NCI-H1417 treated with DMSO at 0.1 percent for 48 hours (cell line): ENCODE measurements at places on chromosomes 6 and 20.

- DNase-seq = no peak
Observed at GRCh38 chr20:13915284-13915683, 75.1 kb downstream of the SEL1L2 start.

DNA sequence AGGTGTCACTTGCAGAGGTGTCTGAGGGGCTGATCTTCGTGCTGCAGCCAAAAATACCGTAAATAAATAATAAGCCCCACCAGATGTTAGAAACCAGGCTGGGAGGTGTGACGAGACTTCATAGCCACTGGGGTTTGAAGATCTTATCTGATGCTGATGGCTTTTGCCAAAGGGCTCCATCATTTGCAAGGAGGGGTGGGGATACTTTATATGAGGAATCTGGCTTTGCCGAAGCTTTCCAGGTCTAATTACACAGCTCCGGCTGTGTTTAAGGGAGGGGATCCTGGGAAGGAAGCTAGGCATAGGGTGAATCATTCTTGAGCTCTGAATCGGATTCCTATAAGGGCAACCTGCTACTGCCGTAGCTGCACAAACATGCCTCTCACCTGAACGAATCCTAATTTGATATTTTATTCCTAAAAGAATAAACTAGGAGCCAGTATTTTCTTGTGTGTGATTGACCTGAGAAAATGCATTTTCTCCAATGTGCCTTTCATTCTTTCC lies 249.6 kb downstream of the SOD2 start:
- DNase-seq = no peak

GRCh38 chr20:48597521-48598302 lies 230.1 kb downstream of the PREX1 start:
- DNase-seq = no peak

DNA sequence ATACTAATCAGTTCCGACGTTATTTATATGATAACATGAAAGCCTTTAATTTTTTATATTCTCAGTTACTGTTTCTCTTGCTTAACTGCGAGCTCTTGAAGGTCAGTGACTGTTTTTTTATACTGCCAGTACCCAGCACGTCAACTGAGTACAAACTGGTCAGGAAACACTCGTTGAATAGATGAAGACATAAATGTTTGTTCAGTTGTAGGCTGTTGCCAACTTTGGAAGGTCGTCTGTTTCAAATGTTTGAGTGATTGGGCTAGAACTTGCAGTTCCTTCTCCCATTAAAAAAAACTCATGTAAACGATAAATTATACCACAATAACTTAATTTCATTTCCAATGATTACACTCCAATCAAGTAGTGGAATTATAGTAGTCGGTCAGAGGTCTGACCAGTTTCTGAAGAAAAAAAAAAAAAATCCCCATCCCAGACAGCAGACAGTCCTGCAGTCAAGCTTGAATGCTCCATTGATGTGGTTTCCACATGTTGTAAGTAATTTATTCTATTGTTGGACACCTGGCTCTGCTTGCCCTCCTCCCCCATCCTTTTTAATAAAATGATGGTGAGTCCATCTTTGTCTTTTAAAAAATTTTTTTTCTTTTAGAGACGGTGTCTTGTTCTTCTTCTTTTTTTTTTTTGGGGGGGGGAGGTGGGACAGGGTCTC lies 81.1 kb downstream of the SASH1 start:
- DNase-seq = no peak

GRCh38 chr20:56730996-56731395 lies 101.9 kb downstream of the TFAP2C start:
- DNase-seq = no peak

- no peak for DNase-seq
Observed at GRCh38 chr6:44833248-44833647, 445.7 kb downstream of the CDC5L start.

DNA sequence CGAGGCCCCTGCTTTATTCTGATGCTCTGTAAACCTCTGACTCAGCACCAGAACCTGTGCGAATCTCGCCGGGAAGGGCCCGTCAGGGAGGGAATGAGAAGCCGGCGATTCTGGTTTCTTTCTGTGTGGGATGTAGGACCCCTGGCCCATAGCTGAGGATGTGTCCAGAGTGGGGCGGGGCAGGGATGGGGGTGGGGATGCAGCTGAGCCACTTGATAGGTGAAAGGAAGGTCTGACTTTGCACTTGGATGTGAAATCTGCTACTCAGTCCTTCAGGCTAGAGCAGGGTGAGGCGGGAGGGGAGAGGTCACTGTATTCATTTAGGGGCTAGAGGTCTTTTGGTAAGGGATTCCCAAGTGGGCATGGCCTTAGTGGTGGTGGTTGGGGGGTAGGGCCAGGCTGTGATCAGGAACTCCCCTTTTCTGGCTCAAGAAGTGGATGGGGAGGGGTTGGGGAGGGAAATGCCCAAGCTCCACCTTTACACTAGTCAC lies 2.3 kb downstream of the TOX2 start:
- DNase-seq = no peak

DNA sequence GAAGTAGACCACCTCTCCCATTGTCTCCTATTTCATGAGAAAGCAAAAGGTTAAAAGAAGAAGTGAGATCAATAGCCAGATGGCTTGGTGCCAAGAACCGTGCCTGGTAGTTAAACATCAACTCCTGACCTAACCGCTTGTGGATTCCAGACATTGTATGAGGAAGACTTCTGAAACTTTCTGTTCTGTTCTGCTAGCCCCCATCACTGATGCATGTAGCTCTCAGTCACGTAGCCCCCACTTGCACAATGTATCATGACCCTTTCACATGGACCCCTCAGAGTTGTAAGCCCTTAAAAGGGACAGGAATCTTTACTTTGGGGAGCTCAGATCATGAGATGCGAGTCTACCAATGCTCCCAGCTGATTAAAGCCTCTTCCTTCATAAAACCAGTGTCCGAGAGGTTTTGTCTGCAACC lies 301.2 kb downstream of the RNGTT start:
- no peak for DNase-seq

GRCh38 chr6:32151863-32152768 lies at the start of gene PRRT1:
TSS of gene PRRT1 (minus strand) at chr6:32151939. CDS start at chr6:32151827, 112 bp downstream.
- DNase-seq = no peak

DNA sequence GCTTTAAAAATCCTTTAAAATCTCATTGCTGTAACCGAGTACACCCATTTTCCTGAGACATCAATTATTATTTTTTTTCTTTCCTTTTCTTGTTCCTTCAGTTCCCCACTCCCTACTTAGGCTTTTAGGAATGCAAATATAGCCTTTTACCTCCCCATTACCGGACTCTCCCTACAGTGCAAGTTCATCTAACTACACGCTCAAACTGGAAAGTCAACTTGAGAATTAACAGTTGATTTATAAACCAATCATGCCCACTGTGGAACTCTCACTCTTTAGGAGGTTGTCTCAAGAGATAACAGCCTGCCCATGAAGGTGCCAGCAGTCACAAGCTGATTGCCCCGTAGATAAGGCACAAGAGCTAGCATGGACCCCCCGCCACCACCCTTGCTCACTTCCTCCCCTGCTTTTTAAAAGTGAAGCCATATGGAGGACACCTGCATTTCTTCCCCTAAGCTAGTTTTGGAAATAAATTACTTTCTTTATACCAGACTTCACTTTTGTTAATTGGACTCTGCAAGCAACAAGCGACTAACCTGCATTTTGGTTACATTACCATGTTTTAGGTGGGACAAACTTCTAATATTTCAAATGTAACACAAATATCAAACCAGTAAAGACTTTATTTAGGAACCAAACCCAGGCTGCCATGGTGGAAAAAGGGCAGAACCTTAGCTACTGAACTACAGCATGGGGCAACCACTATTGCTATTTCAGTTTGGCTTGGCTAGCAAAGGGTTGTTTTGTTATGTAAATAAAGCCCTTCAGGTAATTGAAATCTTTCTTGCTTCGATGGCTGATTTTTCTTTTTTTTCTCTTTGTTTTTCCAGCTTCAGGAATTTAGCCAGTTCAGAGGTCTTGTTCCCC lies 34.9 kb downstream of the UBD start:
- DNase-seq = no peak

- DNase-seq = no peak
Observed at GRCh38 chr20:479487-479886, 17.2 kb upstream of the TBC1D20 start.

DNA sequence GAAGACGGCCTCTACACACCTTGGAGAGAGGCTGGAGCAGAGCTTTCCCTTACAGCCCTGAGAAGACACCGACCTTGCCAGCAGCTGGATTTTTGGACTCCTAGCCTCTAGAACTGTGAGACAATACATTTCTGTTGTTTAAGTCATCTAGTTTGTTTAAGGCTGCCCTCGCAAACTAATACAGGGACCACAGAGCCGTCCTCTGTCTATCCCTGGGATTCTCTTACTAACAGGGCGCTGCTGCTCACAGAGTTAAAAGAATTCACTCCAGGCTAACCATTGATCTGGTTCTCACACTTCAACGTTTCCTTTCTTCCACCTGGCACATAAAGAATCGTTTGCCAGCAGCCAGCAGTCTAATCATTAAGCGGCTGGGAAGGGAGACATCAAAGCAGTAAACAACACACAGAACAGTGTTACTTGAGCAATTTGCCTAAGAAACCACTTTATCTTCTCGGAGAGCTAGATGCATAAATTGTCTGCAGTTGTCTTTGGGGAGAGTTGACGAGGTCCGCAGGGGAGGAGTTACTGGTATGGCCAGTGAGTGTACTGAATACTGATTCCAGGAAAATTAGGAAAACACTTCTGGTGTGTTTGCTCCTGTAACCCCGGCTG lies 103.5 kb upstream of the AKAP12 start:
- DNase-seq = no peak

GRCh38 chr6:131216246-131216645 lies 81.0 kb downstream of the AKAP7 start:
- no peak for DNase-seq

- DNase-seq = no peak
Observed at GRCh38 chr6:77482981-77483380, 19.7 kb upstream of the HTR1B start.

DNA sequence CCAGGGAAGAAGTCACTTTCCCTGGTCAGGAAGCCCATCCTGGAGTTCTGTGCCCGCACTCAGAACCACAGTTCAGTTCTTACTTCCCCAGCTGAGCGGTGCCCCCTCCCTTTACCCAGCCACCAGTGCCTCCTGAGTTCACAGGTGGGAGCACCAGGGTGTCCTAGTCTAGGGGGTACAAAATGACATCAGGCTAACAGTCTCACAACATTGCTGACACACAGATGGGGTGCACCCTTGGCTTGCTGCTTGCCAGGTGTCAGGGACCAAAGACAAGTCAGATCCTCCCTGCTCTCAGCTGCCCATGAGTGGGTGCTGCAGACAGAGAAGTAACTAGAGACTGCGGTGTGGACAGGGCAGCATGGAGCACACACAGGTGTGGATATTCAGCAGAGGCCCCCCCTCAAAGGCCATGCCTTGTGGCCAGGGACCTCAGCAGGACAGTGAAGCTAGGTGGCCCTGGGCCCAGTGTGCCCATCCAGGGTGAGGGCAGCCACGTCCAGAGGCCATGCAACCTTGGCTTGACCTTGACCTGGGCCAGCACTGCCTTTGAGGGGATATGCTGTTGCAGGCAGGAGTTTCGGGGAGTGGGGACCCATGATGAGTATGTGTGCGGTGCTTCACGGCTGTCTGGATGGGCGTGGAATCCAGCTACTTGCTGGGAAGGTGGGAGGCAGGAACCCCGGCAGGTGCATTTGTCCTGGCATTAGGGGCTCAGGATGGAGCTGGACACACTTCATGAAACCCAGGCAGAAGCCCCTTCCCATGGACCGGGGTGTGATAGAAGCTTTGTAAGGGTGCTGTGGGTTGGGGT lies 110.4 kb upstream of the FRMD1 start:
- DNase-seq = no peak

DNA sequence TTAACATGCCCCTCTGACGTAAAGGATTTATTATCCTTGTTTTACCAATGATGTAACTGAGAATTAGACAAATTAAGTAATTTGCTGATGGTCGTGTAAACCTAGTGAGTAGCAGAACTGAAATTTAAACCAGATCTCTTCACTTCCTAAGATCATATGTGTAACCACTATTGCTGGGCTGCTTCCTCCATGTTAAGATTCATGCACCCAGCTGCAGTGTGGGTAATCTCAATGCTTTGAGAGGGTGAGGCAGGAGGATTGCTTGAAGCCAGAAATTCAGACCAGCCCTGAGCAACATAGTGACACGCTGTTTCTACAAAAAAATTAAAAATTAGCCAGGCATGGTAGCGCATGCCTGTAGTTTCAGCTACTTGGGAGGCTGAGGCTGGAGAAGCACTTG lies 97.9 kb downstream of the L3MBTL3 start:
- DNase-seq = no peak

GRCh38 chr20:19583532-19584175 lies 174.4 kb upstream of the RIN2 start:
- DNase-seq = no peak

GRCh38 chr20:38514947-38515346 lies 42.3 kb downstream of the RALGAPB start:
- no peak for DNase-seq

DNA sequence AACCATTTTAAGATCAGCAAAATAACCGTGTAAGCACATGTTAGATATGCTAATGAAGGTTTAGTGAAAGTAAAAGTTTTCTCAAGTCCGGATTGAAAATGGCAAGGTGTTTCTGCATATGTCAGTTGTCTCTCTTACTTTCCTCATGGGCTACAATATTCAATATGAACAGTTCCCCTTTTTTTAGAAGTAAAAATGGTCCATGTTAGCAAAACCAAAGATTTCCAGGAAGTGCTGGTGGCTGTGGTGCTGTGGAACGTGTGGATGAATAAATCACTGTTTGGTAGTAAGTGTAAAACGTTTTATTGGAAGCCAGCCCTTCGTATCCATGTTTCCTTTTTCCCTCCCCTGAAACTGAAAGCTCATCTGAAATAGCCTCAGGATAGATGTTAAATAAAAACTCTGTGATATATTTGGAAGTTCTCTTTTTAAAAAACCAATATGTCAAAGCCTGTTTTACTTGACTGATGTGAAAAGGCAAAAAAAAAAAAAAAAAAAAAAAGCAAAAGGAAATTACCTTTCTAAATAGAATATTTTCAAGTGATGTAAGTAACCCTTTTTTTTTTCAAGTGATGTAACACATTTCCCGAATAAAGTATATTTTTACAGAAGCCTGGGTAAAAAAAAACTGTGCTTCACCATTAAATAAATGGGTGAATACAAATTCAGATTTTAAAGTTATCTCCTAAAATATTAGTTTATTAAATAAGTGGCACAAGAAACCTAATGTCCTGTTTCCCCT lies 41.9 kb downstream of the PLEKHG1 start:
- DNase-seq = no peak

- no peak for DNase-seq
Observed at GRCh38 chr6:15911753-15912504, 217.0 kb upstream of the MYLIP start.
